ENCODE measurements at places on chromosomes 4 and X.

DNA sequence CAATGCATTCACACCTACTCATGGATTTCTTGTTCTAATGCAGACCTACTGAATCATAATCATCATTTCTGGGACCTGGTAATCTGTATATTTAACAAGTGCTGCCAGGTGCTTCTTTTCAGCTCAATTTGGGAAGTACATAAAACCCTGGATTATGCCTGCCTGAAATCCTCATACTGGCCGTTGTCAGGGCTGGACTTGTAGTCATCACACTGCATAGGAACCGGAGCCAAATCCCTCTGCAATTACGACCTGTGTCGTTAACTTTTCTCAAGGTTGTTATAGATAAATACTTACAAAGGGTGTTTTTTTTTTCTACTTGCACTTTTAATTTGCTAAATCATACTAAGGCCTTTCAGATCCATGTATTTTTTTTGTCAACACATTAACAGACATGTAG, 294.9 kb upstream of the PRPS2 start:
- DNase-seq, result no peak

- DNase-seq, result no peak
These were observed 288.3 kb downstream of the CHIC1 start for GRCh38 chrX:73851014-73852009.

DNA sequence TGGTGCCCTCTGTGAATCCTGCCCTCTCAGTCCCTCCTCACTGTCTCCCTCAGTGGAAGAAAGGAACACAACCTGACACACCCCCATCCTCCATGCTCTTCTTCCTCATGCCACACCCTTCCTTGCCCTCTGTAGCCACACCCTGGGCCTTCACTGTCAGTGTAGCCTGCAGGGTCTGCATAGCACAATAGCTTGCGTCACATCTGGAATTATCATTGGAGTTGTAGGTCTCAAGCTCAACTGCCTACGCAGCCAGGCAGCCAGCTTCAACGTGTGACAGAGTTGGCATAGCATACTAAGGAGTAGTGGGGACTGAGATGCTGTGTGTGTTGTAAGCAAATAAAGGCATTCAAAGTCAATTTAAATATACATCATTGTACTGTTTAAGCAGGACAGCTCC, 113.5 kb upstream of the SCML1 start:
- no peak for DNase-seq

GRCh38 chrX:149458586-149458985, 46.5 kb downstream of the IDS start:
- no peak for DNase-seq

GRCh38 chr4:89528526-89529133, 221.0 kb upstream of the GPRIN3 start:
- no peak for DNase-seq
